ENCODE measurements at places on chromosomes 3 and 15.
A peak's percentile ranks its signal among the peaks of the same experiment; 100 is the strongest.

GRCh38 chr15:80775338-80775737 lies 3.8 kb upstream of the CEMIP start:
- DNase-seq, result no peak

GRCh38 chr3:167854063-167854462 lies 118.5 kb downstream of the SERPINI1 start:
- no peak for DNase-seq

DNA sequence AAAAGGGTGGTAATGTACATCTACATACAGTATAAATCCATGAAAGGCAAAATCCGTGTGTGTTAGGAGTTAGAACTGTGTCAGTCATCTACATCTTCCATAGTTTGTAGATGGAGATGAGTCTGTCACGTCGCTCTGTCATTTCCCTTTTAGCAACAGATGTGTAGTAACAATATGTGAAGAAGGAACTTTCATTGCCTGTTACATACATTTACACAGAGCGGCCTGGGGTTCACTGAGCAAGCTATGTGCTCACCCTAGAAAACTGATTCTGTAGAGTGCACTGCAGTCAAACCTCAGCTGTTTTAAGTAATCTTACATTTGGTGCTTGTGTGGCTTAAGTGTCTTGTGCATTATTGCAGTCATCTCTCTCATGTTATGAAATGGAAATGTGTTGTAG lies 41.6 kb upstream of the AP3B2 start:
- DNase-seq, result no peak

GRCh38 chr15:59615661-59616060 lies 4.1 kb downstream of the GCNT3 start:
- DNase-seq, result no peak

DNA sequence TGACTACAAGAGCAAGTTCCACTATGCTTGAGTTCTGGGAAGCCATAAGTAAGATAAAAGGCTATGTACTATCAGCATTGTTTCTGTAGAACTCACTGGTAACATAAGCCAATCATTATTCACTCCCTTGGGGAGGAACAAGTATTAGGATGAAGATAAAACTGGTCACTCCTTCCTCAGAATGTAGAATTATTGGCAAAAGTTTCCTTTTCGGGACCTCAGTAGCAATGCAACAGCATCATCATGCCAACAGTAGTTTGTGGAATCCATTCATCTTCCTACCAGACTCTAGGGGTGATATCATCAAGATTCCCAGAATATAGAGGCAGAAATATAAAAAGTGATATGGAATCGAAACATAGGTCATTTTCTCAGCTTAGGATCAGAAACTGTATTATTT lies 209.5 kb downstream of the PLOD2 start:
- DNase-seq, result no peak

GRCh38 chr3:126424039-126424717 lies 29.5 kb downstream of the CFAP100 start:
- no peak for DNase-seq

DNA sequence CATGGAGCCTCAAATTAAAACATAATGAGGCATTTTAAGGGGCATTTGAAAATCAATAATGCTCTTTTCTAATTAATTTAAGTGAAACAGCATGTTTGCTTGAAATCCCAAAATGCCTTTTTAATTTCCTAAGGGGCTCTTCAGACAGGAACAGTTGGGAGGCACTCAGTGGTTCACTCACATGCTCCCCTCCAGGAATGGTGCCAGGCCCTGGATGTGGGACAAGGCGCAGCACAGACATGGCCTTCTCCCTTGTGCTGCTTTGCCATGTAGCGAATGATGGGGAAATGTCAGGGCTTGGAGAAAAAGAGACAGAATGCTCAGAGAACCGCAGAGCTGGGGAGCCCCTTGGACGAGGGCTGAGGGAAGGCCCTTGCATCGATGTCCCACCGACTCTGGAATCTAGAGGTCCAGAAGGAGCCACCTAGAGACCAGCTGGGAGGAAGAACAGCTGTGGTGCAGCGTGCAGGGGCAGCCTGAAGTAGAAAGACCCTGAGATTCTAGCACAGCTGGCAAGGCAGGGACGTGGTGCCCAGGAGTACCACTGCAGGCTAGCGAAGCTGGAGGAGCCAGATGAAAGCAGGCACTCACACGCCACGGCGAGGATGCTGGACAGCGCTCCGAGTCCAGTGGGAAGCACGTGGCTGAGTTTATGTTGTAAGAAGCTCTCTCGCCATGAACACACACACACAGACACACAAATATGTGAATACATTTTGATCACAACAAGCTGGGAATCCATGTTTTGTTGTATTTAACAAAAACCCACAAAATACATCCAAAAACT lies 27.0 kb downstream of the NSMCE3 start:
- DNase-seq, result peak; percentile 8

DNA sequence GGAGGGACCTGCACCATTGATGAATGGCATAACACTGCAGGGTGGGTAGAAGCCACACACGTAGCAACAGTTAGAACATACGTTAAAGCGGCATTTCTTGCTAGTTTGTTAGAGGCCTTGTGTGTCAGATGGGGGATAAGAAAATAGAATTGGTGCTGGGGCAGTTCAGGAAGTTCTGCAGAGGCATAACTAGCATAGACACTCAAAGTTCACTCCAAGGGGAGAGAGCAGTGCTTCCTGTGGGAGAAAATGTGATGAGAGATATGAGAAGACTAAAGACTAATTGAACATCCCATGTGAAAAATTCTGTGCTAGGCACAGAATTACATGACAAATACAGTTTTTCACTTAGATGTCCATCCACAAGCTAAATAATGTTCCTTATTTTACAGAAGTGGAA lies 327.1 kb downstream of the ZNF621 start:
- no peak for DNase-seq

DNA sequence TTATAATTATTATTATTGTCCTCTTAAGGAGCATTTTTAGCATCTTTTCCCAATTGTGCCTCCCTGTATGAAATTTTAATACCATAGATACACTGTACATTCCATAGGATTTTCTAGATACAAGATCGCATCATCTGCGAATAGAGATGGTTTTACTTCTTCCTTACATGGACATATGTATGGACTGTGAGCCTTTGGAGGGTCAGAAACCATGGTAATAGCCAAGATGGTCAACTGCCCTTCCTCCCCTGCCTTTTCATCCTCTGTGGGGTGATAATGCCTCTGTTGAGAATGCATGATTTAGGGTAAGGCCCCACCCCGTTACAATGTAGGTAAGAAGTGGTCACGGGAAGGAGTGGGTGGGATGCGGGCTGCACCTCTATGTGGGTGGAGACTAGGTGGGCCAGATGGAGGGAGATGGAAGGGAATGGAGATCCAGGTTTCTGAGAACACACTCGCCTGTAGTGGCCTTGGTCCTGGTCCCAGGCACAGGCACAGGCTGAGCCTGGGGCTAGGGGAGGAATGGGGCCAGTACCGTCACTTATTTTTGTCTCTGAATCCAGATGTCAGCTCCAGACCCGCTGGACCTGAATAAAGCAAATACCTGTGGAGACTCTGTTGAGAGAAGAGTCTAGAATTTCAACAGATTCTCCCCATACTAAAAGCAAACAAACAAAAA lies 31.7 kb downstream of the GOLGA6A start:
- no peak for DNase-seq

DNA sequence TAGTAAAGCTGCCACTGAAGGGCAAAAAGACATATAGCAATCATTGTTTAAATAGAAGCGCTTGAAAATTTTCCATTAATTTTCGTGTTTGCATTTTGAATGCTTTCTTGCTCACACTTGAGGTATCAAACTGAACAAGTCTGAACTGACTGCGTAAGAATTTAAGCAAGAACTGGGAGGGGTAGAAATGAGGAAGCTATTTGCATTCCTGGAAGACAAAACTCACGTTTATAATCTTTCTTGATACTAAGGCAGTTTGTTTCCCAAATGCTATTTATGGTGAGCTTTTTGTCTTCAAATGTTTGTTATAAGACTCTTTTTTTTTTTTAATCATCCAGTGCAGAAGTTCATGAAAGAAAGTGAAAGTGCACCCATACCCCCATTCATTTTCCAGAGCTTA lies 499.8 kb upstream of the TPRG1 start:
- DNase-seq, result no peak

DNA sequence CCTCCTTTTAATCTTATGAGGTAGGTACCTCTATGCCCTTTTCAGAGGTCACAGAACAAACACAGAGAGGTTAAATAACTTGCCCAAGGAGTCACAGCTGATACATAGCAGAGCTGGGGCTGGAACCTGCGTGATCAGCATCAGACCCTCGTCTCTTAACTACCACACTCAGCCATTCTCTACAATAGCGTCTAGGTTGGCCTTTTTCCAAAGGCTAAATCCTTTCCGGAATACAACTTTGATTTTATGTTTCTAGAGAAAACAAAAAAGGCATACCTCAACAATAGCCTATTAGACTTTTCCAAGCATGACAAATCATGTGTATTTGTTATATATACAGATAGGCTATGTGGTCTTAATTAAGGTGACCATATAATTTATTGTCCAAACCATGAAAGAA lies 187.2 kb downstream of the RORA start:
- DNase-seq, result no peak

DNA sequence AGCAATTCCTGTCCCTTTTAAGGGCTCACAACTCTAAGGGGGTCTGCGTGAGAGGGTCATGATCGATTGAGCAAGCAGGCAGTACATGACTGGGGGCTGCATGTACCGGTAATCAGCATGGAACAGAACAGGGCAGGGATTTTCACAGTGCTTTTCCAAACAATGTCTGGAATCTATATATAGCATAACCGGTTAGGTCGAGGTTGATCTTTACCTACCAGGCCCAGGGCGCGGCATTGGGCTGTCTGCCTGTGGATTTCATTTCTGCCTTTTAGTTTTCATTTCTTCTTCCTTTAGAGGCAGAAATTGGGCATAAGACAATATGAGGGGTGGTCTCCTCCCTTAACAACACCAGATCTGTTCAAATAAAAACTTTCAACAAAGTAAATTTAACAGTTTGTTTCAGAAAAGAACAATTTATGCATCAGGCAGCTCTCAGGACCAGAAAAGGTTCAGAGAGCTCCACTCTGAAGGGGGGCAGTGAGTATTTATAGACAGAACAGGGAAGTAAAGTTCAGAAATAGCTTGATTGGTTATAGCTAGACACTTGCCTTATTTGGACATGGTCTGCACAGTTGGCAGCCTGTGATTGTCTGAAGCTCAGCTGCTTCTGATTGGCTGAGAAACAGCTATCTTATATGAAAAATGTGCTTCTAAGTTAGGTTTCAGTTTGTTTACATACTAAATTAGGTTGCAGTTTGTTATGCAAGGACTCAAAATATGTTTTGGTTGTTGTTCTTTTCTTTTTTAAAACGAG lies 17.2 kb upstream of the B4GALT4 start:
- no peak for DNase-seq

GRCh38 chr3:13648060-13649001 lies 99.4 kb downstream of the FBLN2 start:
- DNase-seq, result peak; percentile 81

GRCh38 chr15:49675041-49675440 lies 54.2 kb downstream of the DTWD1 start:
- peak; percentile 80 for DNase-seq

GRCh38 chr15:65951007-65951406 lies 81.7 kb downstream of the RAB11A start:
- DNase-seq, result no peak

DNA sequence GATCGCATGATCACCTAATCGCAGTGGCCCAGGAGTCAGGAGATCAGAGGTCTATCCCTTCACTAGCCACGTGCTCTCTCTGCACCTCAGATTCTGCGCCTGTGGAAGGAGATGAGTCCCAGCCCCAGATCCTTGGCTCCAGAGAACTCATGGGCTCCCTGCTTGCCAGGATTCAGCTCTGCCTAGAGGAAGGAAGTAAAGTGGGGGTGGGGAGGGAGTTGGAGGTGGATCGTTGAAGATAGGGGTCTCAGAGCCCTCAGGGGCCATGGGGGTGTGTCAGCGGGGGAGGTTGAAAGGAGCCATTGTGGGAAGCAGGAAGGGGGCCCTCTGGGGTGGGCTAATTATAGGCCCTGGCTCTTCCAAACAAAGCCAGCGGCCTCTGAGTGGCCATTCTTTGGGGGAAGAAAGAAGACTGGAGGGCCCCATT lies 11.3 kb upstream of the STRA6 start:
- DNase-seq, result no peak

DNA sequence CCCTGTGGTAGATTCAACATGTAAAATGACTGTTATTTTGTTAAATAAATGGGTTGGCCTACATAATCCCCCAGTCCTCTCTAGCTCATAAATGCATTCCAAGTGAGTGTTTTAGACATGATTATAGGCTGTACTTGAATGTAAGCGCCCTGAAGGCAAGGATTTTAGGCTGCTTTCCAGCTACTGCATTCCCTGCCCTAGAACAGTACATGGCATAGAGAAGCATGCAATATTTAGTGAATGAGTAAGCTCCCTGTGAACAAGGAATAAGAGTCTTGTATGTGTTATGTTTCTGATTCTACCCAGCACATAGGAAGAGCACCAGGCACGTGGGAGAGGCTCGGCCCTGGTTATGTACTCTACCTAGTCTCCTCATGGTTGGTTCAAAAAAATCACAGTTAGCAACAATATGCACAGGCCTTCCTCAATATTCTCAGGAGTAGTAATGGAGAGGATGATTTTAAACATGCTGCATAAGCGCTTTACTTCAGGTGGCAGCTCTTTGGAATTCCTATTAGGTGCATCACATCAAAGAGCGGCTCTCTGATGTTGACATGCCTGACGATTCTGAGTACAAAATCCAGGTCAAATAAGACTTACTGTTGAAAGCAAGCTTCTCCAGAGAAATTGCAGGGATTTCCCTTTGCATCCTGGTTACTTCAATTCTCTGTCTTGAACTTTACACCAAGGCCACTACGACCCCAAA lies 456.6 kb downstream of the MAGI1 start:
- peak; percentile 75 for DNase-seq

GRCh38 chr3:44913868-44914468 lies 39.6 kb downstream of the TGM4 start:
- peak; percentile 75 for DNase-seq

DNA sequence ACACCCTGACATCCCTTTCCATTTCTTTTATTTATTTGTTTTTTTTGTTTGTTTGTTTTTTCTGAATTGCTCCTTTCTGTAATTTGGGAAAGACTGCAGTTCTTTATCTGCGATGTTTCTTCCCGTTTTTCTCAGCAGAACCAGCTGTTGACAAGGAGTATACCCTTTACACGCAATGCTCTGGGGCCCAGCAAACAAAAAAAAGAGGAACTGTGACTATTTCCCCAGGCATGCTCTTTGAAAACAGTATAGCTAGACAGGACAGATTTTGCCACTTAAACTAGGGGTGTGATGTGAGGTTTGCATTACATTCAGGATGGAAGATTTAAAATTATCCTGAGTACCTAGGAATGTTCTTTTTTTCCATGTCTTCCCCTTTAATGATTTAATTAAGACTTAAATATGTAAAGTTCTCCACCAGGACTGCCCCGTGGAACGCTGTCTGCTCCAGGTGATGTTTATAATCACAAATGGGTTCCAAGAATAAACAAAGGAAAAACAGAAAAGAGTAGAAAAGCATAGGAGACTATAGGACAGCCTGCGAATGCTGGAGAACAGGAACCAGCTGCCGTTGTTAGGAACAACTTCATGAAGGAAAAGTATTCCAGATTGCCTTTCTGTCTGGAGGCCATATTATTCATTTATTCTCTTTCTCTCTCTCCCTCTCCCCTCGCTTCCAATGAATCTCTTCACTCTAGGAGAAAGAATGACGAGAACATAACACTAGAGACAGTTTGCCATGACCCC lies 43.3 kb downstream of the TGFBR2 start:
- DNase-seq, result peak; percentile 45

GRCh38 chr15:31302778-31303725 lies 23.6 kb upstream of the KLF13 start:
- no peak for DNase-seq

GRCh38 chr15:96296264-96296663 lies 34.2 kb upstream of the NR2F2 start:
- DNase-seq, result peak; percentile 88

GRCh38 chr3:170809975-170810357 lies 60.0 kb downstream of the RPL22L1 start:
- peak; percentile 68 for DNase-seq

All from EL (cell line).